HS-27A (cell line): ENCODE measurements at places on chromosomes 5 and 9.

DNA sequence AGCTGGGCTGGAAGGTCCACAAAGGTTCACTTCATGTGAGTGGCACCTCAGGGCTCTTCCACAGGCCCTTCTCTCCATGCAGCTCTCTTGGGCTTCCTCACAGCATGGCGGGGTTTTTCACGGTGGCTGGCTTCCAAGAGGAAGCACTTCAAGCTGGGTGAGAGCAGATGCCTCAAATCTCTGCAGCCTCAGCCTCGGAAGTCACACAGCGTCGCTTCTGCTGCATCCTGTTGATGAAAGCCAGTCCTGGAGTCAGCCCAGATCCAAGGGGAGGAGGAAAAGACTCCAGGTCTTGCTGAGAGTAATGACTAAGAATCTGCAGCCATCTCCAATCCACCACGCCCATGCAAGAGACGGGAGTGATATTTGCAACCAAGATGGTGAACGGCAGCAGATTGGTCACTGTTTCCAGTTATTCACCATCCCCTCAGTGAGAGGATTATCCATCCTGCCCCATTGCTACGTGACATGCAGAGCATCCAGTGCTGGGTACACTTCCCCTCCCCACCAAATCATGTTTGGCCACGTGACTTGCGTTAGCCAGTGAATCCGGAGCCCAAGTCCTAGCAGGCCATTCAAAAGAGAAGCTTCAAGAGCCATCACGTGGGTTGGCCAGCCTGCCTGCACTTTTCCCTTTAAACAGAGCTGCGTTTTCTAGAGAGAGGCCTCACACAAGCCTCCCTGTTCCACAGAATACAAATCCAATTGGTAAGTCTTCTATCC lies 173.9 kb downstream of the C9orf50 start:
- no peak for DNase-seq

DNA sequence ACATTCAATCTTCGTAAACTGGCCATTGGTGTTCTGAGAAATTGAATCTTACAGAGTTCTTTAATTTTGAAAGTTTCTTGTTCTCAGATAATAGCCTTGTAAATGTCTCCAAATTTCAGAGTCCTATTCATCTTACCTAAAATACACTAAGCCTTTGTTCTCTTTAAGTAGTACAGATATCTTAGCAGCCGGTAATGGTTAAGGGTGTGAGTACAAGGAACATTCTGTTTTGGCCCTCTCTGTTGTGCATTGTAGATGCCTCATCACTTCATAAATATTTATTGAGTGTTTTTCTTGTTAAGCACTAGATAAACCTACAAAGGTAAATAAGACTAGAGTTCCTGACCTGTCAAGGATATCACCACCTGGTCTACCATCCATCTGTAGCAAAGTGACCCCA lies 35.2 kb downstream of the ZCCHC7 start:
- DNase-seq: no peak

GRCh38 chr9:34524349-34524748 lies 1.6 kb upstream of the ENHO start:
- DNase-seq: no peak

- DNase-seq: no peak
Measured at GRCh38 chr9:135701959-135702721, at the start of gene KCNT1. Gene KCNT1, plus strand, starts transcription at chr9:135702185. Its CDS starts 74 bp downstream, at chr9:135702259.

DNA sequence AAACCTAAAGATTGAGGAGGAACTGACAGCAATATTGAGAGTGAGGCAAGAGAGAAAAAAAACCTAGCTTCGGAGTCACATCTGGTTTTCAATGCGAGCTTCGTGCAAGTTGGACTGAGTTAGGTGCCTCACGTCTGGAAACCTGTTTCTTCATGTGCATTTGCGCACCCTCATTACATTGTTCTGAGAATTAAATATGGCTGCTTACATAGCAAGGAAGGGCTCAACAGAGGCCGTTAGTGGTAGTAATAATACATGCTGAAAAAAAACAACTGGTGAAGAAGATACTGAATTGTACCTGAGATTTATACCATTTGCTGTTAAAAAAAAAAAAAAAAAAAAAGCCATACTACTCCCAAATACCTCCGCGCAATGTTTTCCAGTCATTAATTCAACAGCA lies 18.6 kb downstream of the DNAJA1 start:
- no peak for DNase-seq

GRCh38 chr9:93128715-93129224 lies 5.3 kb downstream of the NINJ1 start:
- no peak for DNase-seq

DNA sequence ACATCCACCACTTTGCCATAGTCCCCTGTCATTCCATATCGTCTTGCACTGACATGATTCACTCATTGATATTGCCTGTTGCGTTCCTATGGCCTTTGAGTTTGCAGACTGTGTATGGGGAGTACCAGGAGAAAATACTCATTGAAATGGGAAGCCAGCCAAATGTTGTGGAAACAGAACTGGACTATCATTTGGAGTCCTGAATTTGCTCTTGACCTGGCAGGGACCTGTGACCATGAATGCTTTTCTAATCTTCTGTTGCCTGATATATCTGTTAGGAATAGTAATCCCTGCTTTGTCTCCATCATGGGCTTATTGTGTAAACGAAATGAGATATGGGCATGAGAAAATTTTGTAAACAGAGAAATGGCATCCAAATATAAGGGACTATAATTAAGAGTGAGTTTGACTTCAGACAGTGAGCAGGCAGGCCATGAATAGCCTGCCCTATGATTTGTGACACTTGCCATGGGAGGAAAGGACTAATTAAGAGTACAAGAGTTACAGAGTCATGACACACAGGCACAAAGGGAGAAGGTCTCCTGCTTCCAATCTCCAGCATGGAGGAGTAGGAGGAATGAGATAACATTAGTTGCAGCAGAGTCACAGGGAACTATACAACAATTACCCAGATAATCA lies 572.9 kb upstream of the SGCD start:
- DNase-seq: no peak

DNA sequence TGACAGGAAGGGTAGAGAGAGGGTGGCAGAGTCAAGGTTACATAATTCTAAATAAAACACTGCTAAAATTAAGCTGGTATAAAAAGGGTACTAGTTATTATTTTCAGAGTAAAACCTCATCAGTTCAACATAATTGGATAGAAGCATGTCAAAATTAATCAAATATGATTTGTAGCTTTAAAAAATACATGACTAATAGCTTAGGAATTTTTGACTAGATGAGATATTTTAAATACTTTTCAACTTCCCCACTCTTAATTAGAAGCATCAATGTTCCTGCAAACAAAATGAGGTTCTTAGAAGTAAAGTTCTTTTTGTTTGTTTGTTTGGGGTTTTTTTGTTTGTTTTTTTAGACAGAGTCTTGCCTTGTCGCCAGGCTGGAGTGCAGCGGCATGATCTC lies 29.1 kb downstream of the HTR4 start:
- no peak for DNase-seq

- DNase-seq: no peak
Measured at GRCh38 chr9:20507431-20507830, 114.9 kb downstream of the MLLT3 start.

DNA sequence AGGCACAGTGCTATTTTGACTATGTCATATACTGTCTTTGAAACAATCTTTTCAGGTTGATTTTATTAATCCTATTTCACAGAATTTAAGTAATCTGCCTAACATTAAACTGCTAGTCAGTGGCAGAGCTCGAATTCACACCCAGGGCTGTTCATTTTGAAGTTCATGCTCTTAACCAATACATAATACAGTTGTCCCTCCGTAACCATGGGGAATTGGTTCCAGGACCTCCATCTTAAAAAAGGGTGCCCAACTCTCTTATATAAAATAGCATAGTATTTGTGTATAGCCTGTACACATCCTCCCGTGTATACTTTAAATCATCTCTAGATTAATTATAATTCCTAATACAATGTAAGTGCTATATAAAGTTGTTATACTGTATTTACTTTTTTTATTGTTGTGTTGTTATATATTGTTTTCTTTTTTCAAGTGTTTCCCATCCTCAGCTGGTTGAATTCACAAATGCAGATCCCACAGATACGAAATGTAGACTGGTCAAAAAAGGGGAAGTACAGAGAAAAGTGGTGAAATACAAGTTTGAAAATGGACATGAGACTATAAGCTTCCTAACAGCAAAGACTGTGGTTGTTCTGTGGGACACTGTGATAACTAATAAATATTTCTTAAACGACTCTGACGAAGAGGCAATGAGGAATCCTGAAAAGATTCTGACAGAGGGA lies 18.3 kb downstream of the RFX3 start:
- DNase-seq: no peak

DNA sequence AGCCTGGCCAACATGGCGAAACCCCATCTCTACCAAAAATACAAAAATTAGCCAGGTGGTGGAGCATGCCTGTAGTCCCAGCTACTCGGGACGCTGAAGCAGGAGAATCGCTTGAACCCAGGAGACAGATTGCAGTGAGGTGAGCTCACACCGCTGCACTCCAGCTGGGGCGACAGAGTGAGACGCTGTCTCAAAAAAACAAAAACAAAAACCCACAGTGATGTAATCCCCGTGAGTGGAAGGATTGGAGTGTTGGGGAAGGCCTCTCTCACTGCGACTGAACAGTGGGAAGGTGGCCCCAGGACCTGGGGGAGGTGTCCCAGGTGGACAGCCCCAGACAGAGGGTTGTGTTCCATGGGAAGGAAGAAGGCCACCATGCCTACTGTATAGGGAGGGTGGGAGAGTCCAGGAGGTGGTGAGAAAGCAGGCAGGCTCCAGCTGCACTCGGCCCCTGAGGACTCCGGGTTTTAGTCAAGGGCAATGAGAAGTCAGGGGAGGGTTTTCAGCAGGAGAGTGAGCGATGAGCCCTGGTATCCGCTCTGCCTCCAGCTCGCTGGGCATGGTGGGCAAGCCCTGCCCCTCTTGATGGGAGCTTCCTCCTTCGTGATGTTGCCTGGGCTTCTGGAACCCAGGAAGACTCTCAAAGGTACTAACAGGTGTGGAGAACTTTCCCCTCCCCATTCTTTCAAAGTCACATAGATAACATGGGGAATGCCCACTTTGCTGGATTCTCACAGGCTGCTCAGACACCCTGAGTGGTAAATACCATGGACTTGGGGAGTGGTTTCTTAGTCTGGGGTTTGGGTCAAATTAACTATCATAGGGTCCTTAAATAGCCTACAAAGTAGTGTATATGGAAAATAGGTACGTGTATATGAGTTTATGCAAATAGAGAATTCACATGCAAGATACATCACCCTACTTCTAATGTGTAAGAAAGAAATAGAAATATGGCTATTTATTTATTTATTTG lies 74.7 kb downstream of the PPARGC1B start:
- DNase-seq: no peak

- DNase-seq: no peak
Measured at GRCh38 chr9:97502222-97502983, 937 bp downstream of the TMOD1 start.

- DNase-seq: no peak
Measured at GRCh38 chr5:147568710-147569406, 59.0 kb upstream of the DPYSL3 start.

DNA sequence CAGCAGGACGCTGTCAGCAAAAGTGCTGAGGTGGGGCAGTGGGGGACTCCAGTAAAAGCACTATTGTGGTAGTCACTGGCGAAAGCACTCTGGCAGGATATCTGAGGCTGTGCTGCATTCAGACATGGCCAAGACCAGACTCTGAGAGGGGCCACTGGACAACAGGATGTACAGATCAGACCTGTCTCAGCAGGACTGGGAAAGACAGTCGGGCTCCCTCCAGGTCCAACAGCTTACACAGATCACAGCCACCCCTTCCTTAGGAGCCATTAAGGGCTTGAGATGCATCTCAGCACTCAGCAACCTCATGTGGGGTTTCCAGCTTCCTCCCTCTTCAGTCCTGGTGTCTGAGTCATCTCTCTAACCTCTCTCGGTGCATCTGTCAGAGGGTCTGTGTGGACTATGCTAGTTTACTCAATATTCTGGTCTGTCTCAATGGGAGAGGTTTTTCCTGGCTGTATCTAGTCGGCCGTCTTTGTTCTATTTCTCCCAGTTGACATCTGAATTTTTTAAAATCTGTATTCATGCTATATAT lies 154.5 kb downstream of the CWC27 start:
- DNase-seq: no peak

DNA sequence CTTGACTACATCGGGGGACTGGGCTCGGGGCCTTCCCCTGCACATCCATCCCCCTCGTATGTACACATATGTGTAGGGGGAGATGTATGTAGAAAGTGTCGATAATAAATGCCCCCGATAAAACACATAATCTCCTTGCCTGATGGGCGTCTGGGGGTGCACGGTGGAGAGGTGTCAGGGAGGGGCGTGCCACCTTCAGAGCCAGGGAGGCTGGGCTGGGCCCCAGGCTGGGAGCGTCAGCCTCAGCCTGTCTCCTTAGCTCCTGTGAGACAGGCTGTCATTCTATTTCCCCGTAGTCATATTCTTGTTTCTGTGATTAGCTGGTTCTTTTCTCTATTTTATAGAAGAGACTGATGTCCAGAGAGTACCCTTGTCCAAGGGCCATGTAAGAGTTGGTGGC lies 4.7 kb upstream of the RXRA start:
- DNase-seq: no peak

GRCh38 chr9:131145245-131145644 lies 19.9 kb downstream of the NUP214 start:
- no peak for DNase-seq

GRCh38 chr5:150948539-150948938 lies 43.8 kb upstream of the ZNF300 start:
- DNase-seq: no peak

GRCh38 chr5:138641547-138642298 lies 66.5 kb upstream of the HSPA9 start:
- no peak for DNase-seq

- no peak for DNase-seq
Measured at GRCh38 chr5:143820451-143820850, 8.5 kb downstream of the HMHB1 start.

DNA sequence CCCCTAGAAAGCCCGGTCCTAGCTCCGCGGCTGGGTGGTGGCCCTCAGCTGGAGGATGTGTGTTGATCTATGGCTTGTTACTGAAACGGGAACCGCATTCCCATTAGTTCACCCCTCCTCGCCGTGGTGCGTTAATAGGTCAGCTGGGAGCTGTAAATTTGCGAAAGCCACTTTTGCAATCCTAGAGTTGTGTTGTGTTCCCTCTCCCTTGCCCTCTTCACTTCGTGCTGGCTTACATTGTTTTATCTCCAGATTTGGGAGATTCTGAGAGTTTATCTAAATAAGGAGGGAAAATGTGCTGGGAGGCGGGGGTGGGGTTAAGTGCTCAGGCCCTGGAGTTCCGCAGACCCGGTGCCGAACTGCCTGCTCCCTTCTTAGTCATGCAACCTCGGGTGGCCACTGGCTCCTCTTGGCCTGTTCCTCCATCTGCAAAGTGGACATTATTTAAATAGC lies 62.8 kb downstream of the HMCN2 start:
- no peak for DNase-seq
